OCI-LY7 (cell line): ENCODE measurements at places on chromosomes 2 and 18. TPM values are rescaled to one million over a fixed set of nuclear protein-coding genes. Genes with fewer than 3 reads are reported as not detected.

- DNase-seq = no peak
These were observed 72.5 kb downstream of the RTTN start for GRCh38 chr18:70132999-70133398.

DNA sequence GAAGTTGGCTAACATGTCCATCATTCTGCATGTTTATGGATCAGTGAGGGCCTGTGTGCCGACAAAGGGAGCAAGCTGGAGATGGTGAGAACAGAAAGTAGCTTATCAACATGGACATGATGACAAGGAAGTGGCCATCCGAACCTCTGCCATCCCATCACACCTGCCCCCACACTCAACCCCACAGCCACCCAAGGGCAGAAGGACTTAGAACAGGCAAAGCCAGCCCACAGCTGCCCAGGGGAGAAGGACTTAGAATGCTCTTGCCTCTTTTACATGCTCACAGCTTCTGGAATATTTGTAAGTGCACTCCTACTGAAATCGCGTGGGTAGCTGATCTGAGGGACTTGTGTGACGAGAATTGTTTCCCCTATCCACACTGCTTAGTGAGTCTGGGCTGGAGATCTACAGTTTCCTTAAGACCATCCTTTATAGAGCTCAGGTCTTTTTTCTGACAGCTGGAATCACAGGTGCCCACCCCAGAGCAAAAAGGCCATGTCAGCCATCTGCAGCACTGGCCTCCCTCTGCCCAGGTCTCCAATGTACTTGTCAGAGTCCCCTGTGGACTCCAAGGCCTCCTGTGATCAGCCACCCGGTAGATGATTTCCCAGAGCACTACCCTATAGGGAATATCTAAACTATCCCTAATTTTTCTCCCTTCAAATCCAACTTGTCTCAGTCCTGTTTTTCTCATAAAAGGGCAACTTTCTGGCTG, 154.1 kb downstream of the SMAD7 start:
- no peak for DNase-seq

DNA sequence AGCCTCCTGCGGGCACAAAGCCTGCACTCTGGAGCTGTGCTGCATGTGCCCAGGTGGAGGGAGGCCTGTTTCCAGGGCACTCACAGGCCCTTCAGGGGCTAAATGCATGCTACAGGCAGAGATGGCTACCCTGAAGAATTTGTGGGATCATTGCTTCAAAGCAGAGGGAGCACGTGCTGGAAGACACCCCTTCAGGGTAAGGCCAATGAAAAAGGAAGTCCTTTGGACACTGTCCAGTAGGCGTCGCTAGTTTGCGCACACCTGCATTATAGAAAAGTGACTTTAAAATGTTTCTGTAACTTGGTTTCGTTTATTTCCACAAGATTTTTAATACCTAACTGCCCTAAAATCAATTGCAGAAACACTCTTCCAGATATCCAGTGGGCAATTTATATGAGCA, 325.3 kb downstream of the ZNF516 start:
- no peak for DNase-seq

Gene BCS1L
- total RNA-seq = 54.9 and 60.8 TPM in 2 replicates

GRCh38 chr2:213147538-213147937, 3.9 kb downstream of the IKZF2 start:
- DNase-seq = no peak

DNA sequence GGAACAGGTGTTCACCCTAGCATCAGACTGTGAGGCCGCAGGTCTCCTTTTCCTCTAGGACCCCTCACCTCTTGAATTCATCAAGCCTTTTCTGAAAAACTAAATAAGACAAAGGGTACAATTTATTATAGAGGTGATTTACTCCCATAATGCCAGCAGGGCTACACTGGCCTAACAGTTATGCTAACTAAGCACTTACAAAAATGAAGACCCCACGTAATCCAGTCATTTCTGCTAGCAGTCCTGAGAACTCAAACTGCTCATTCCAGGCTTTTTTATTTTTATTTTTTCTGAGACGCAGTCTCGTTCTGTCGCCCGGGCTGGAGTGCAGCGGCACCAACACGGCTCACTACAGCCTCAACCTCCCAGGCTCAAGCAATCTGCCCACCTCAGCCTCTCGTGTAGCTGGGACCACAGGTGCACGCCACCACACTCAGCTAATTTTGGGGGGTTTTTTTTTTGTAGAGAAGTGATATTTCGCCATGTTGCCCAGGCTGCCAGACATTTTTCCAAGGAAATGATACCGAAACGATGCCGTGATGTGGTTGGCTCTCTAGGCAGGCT, 14.2 kb downstream of the CAPG start:
- no peak for DNase-seq

Gene FSHR
- total RNA-seq = not detected in 2 replicates

- DNase-seq = no peak
These were observed 183.9 kb downstream of the LPIN1 start for GRCh38 chr2:11930211-11930761.

DNA sequence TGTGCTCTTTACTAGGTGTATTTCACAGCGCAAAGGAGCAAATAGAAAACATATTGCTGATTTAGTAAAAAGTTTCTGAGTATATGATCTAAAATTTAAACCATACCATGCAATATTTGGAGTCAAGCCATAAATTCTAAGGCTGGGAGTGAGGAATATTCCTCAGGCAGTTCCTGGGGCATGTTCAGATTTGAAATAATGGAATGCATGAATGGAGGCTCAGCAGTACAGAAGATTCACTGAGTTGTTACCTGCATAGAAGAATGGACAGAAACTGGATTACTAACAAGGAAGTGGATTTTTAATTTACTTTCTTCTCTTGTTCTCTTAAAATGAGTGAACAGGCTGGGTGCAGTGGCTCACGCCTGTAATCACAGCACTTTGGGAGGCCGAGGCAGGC, 441.0 kb upstream of the MAP2 start:
- no peak for DNase-seq

DNA sequence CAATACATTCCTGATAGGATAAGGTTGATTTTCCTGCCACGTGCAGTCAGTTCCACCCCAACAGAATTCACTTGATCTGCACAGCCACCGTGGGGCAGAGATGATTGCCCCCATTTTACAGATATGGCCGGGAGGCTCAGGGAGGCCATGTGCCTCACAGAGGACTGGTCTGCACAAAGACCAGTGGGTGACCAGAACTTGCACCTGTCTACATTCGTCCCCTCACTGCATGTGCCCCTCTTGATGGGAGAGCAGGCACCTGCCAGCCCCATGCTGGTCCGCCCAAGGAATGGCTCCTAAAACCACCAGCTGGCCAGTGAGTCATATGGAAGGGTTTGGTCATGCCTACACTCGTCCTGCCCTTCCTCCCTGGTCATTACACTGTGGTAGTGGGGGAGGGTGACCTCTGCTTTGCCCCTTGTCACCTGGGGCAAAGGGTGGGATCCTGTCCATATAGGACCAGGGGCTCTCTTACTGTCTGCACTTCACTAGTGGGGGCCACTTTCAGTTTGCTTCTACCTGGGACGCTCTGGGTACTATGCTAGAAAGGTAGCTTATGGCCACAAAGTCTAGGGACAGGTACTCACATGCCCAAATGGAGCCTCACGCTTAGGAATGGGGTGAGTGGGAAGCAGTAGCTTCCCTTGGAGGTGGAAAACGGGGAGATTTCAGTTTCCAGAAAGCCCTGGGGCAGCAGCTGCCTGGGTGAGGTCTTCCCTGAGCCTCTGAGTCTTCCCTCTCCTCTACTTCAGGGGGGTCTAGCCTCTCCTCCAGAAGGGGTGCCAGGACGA, 14.7 kb downstream of the RRM2 start:
- DNase-seq = no peak

Gene DES
- not detected in 2 replicates for total RNA-seq

- DNase-seq = peak; percentile 14
These were observed 8.1 kb downstream of the ECEL1 start for GRCh38 chr2:232479341-232480200.

GRCh38 chr2:211941216-211941747, 597.3 kb downstream of the ERBB4 start:
- DNase-seq = no peak

- DNase-seq = no peak
These were observed 664 bp downstream of the NETO1 start for GRCh38 chr18:72866901-72867745.

DNA sequence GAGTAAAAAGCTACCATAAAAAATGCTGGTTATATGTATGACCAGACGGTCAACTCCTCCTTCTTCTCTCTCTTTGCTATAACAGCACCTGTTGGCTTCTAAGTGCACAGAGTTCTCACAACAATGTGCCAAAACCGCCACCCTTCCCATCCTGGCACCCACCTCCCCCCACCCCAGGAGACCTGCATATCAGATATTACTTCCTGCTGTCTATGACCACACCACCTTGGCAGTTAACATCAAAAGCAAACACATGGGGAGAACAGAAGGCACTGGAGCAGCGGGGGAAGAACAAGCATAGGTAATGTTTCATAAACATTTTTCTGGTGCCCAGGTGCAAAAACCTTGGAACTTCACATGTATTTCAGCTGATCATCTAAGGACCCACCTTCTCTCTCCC, 15.5 kb downstream of the SPRED2 start:
- DNase-seq = peak; percentile 73

DNA sequence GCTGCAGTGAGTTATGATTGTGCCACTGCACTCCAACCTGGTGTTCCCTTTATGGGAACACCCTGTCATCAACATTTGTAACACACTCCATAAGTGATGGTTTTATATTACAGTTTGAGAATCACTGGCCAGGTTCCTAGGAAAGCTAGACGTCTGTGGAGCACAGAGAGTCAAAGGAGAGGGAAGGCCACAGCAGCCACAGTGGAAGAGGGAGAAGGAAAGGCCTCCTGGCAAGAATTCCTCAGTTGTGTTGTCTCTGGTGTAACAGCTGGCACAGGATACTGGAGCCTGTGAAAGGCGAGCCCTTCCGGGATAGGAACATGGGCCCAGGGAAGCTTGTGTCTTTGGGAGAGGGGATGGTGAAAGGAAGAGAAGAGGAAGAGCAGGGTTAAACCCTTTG, 360.5 kb upstream of the PIK3C3 start:
- no peak for DNase-seq

GRCh38 chr18:33720133-33720532, 142.1 kb downstream of the ASXL3 start:
- DNase-seq = no peak

Gene USP37
- total RNA-seq = 32.4 and 33.0 TPM in 2 replicates

Gene CTAGE1
- total RNA-seq = not detected in 2 replicates

DNA sequence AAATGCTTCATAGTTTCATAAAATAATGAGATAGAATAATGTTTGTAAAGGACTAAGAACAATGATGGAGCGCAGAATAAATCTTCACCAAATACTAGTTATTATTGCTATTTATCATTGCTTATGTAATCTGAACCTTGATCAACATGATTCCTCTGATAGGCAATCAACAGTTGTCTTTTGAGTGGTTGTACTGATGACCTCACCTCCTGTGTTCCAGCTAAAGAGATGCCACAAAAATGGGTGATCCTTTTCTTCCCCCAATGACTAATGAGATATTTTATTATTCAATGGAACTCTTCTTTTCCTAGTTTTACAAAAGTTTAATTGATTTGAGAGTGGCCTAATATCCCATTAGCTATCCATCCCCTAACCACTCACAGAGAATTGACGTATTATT, 784.0 kb upstream of the FSHR start:
- DNase-seq = no peak

Gene IFT172
- 13.7 and 13.9 TPM in 2 replicates for total RNA-seq

DNA sequence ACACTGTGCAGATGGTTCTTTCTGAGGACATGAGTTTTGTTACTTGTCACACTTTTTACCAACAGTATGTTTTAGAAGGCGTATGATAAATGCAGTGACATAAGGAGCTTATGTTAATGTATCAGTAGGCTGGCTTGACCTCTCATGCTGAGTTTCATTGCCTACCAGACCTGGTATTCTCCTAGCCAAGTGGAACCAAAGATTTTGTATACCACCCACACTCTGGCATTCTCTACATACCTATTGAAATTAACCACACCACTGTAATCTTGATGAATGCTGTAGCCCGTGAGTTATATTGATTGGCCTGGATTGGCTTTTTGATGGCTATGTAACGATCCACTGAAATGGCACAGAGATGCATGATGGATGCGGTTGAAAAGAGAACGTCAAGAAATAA, 11.4 kb downstream of the HTR2B start:
- no peak for DNase-seq

DNA sequence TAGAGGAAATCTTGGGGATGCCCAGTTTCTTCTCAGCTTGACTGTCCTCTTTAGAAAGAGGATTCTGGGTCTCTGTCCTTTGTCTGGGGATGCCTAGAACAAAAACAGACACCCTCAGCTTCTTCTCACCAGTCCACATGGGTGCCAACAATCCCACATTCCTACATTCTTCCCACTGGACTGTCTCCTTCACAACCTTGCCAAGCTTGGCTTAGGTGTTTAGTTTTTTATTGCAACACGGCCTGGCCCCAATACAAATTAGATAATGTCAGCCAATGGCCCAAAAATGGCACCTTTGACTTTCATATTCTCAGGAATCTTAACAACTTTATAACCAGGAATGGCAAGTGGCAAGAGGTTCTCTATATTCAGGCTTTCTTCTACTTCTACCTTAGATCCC, 273.0 kb downstream of the RNF152 start:
- no peak for DNase-seq

Gene RSAD2
- not detected in 2 replicates for total RNA-seq

- DNase-seq = no peak
These were observed 179.6 kb upstream of the SLC39A10 start for GRCh38 chr2:195477248-195477995.

Gene REG1B
- not detected in 2 replicates for total RNA-seq

Gene CCDC121
- total RNA-seq = 4.7 and 7.7 TPM in 2 replicates

DNA sequence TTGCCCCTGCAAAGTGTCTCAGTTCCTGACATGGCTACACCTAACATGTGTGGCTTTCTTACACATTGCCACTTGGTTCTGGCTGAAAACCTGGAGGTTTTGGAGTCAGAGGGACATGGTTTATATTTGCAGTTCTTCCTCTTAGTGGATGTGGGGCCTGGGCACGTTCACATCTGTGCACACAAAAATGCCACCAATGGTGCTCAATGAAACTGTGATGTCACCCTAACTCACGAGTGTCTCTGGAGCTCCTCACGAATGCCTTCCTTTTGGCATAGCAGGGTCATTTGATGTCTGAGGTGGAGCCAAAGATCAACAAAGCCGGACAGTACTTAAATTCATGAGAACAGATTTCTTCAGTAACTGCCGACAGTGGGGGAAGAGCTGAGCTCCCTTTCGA, 231.7 kb upstream of the HS6ST1 start:
- DNase-seq = no peak

GRCh38 chr18:35376742-35377695, at the start of gene ZNF396:
ZNF396 (minus strand) TSS chr18:35377337; CDS start chr18:35374292, 3,045 bp downstream.
- peak; percentile 53 for DNase-seq

Gene DHRS9
- total RNA-seq = 0.59 TPM in 1 of 2 replicates, not detected in the other

DNA sequence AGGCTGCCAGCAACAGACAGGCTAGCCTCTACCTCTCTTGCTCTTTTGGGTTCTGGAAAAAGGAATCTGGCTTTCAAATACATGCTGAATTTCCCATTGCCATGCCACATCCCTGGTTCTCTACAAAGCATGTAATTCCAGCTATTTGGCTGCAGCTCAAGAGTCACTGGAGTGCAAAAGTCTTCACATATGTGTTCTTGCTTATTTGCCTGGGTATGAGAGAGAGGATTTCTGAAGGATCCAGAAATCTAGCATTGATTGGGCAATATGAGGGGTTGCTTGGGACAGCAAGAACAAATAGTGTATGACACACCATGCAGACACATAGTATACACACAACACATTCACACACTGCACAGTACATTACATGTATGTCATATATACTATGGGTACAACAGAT, 30.7 kb upstream of the LGALSL start:
- DNase-seq = no peak
